ENCODE measurements at places on chromosomes 1 and 21.

DNA sequence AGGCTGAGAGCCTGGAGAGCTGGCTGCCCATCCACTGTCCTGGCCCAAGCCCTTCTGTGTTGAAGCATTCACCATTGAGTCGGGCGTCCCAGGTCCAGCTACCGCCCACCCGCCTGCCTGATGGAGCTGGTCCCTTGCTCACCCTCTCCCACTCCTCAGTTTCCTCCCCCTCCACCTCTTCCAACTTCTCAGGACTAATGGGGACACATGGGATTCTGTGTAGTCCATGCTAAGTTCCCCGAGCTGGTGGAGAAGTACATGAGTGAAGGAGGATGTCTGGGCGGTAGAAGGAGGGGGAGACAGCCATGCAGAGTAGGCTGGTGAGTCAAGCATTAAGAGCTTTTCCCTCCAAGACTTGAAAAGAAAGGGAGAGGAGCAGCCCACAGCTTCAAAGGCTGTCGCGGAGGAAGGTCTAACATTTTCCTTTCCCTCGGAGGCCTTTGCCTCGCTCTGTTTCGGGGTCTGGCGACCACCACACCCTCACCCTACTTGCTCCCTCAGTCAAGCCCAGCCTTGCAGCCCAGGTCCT is 561 bp downstream of the SLC26A9 start:
- DNase-seq, result peak; percentile 39

GRCh38 chr1:14435368-14436023 is 163.0 kb upstream of the KAZN start:
- DNase-seq, result no peak

GRCh38 chr1:111930356-111930755 is 59.1 kb downstream of the KCND3 start:
- no peak for DNase-seq

DNA sequence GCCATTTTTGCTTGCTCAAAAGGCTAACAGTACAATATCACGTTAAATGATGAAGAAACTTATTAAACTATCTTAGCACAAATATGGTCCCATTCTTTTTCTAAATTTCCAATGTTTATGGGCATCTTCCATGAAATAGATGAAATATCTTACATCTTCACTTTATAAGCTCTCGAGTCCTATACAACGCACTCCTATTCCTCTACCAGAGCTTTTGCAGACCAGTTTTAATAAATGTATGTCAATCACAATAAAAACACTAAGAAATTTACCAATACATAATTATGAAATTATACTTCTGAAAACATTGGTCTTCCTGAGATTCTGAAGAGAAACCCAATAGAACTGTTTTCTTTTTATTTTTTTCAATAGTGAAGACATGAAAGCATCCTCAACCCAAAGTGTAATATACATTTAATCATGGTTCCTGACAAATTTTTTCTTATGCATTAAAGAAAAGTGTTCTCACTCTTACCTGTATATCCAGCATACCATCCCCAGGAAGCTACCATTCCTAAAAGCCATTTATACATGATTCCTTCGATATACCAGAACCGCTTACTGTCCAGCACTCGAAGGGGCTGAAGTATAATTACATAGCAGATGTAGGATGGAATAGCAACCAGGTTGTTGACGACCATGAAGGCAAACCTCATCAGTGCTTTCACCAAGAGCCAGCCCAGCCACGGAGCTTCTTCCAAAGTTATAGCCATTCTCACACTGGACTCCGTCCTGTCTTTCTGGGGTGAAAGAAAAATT is 1.8 kb downstream of the LPGAT1 start:
- no peak for DNase-seq

DNA sequence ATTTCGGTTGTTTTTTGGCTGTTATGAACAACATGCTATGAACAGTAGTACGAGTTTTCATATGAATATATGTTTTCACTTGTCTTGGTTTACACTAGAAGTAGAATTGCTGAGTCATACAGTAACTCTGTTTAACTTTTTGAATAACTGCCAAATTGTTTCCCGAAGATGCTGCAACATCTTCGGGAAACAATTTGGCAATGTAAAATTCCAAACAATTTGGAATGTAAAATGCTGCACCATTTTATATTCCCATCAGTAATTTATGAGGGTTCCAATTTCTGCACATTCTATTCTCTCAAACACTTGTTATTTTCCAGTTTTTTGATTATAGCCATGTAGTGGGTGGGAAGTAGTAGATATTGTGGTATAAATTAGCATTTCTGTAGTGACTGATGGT is 11.6 kb downstream of the PCBP3 start:
- peak; percentile 38 for DNase-seq

- DNase-seq, result no peak
Measured at GRCh38 chr1:38908821-38909220, 27.4 kb upstream of the GJA9 start.

DNA sequence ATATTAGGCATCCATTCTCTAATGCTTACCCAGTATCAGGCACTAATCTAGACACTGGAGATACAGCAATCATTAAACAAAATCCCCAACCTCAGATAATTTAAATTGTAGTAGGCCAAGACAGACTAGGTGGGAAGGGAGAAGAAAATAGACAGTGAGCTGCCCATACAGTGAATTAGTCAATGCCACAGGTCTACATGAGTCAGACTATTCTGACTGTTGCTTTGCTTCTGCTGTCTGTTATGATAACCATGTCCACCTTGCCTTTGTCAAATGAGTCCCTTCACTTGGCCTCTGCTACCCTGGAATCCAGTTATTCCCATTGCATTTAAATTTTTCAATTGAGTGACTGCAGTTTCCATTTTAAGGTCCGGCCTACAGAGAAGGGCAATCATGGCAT is 59.5 kb downstream of the PIK3R3 start:
- DNase-seq, result no peak

GRCh38 chr21:26977746-26978145 is 10.9 kb upstream of the ADAMTS5 start:
- DNase-seq, result peak; percentile 42
